ENCODE measurements at places on chromosomes 11 and 22. TPM values are rescaled to one million over a fixed set of nuclear protein-coding genes. Genes with fewer than 3 reads are reported as not detected.

GRCh38 chr22:17575681-17576080 is 12.4 kb downstream of the SLC25A18 start:
- H3K4me1 ChIP-seq, result no peaks in the 10 kb centered on the region
- no peak overlapping the region for H3K27ac ChIP-seq
- no peaks in the 10 kb centered on the region for H3K36me3 ChIP-seq

DNA sequence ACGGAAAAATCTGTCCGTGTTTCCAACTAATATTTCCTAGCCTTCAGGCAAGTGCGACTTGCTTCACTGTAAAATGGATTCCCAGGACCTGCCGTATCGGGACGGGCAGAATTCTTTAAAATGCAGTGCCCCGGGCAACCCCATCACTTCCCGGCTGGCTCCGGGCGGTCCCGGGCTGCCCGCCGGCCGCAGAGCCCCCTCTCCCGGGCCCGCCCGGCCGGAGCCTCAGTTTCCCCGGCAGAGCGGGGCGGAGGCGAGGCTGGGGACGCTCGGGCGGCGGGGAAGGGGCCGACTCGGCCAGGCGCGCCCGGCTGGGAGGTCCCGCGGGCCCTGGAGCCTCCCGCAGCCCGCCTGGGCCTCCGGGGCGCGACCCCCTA is 84.2 kb upstream of the WNT7B start:
- no peaks in the 10 kb centered on the region for H3K27me3 ChIP-seq
- H3K4me3 ChIP-seq, result no peak overlapping the region
- no peaks in the 10 kb centered on the region for H3K36me3 ChIP-seq
- DNase-seq, result no peak
- H3K27ac ChIP-seq, result no peak overlapping the region

GRCh38 chr11:35536470-35536869 is 11.1 kb upstream of the PAMR1 start:
- no peaks in the 10 kb centered on the region for H3K36me3 ChIP-seq
- H3K4me3 ChIP-seq, result no peak overlapping the region
- H3K27ac ChIP-seq, result no peak overlapping the region
- no peaks in the 10 kb centered on the region for H3K4me1 ChIP-seq
- peaks cover 20% of the 10 kb centered on the region for H3K27me3 ChIP-seq

DNA sequence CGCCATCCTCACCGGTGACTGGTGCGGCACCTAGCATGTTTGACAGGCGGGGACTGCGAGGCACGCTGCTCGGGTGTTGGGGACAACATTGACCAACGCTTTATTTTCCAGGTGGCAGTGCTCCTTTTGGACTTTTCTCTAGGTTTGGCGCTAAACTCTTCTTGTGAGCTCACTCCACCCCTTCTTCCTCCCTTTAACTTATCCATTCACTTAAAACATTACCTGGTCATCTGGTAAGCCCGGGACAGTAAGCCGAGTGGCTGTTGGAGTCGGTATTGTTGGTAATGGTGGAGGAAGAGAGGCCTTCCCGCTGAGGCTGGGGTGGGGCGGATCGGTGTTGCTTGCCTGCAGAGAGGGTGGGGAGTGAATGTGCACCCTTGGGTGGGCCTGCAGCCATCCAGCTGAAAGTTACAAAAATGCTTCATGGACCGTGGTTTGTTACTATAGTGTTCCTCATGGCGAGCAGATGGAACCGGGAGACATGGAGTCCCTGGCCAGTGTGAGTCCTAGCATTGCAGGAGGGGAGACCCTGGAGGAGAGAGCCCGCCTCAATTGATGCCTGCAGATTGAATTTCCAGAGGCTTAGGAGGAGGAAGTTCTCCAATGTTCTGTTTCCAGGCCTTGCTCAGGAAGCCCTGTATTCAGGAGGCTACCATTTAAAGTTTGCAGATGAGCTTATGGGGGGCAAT is 1.1 kb downstream of the NEAT1 start:
- H3K36me3 ChIP-seq, result peaks cover 51% of the 10 kb centered on the region
- H3K27me3 ChIP-seq, result no peaks in the 10 kb centered on the region

- peak overlapping the region; percentile 93 for H3K4me3 ChIP-seq
- H3K27me3 ChIP-seq, result no peaks in the 10 kb centered on the region
- H3K36me3 ChIP-seq, result peaks cover 8% of the 10 kb centered on the region
These were observed 1.2 kb downstream of the GLB1L3 start for GRCh38 chr11:134277183-134278001.

Gene PHRF1
- total RNA-seq, result 29.7 TPM

Gene POU2AF3
- 0.32 TPM for total RNA-seq

DNA sequence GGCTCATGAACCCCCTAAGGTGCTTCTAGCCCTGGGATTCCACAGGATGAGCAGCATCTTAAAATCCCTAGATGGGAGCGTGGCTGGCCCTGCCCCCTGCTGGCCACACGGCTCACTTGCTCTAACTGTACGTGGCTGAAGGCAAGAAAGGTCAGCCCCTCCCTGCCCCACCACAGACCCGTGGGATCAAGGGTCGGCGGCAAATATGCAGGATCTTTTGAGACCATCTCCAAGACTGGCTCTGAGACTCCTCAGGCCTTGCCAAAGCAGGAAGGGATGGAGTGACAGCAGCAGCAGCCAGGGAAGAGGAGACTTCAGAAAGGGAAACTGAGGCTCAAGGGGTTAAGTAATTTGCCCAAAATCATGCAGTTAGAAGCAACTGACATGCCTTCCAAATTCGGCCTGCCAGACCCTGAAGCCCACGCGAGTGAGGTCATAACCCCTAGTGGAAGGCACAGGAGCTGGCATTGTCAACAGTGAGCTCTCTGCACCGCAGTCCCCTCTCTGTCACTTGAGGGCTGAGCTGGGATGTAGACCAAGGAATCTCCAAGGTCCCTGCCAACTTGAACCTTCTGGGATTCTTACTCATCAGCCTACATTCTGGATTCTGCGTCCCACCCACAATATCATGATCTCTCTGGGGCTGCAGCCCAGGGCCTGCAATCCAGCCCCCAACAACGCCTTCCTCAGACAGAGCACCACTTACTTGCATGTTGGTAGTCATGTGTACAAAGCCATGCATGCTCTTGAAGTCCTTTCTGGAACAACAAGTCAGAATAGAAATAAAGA is 31.4 kb downstream of the CREB3L1 start:
- no peaks in the 10 kb centered on the region for H3K27me3 ChIP-seq
- DNase-seq, result peak; percentile 80
- H3K27ac ChIP-seq, result no peak overlapping the region
- no peak overlapping the region for H3K4me3 ChIP-seq

Gene CCDC73
- not detected for total RNA-seq

DNA sequence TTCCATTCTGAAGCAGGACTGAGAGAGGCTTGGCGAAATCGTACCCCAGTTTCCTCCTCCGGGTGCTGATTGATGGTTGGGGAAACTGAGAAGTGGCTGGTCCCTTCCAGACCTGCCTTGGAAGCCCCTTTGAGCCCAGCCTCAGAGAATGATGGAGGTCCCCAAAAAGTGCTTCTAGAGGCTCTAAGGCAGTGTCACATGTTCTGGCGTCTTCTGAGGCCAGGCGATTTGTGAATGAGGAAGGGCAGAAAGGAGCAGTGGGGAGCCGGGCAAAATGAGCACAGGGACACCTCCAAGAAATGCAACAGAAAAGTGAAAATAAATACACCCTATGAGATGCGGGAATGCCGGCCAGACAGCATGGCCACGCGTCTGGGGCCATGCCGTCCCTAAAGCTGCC is 1.0 kb upstream of the LIF start:
- peaks cover 6% of the 10 kb centered on the region for H3K36me3 ChIP-seq
- no peak for DNase-seq
- H3K4me3 ChIP-seq, result peak overlapping the region; percentile 99
- H3K27me3 ChIP-seq, result no peaks in the 10 kb centered on the region
- H3K27ac ChIP-seq, result peak overlapping the region; percentile 37
- H3K4me1 ChIP-seq, result peaks cover 88% of the 10 kb centered on the region

GRCh38 chr11:27304514-27304913 is 58.5 kb downstream of the CCDC34 start:
- no peak for DNase-seq
- H3K36me3 ChIP-seq, result peaks cover 4% of the 10 kb centered on the region
- no peak overlapping the region for H3K4me3 ChIP-seq

GRCh38 chr11:13859892-13860291 is 102.6 kb upstream of the SPON1 start:
- H3K36me3 ChIP-seq, result no peaks in the 10 kb centered on the region
- no peak overlapping the region for H3K4me3 ChIP-seq
- H3K27me3 ChIP-seq, result no peaks in the 10 kb centered on the region

GRCh38 chr22:41076857-41077256 is 15.5 kb upstream of the EP300 start:
- H3K27ac ChIP-seq, result no peak overlapping the region
- H3K4me3 ChIP-seq, result no peak overlapping the region
- H3K27me3 ChIP-seq, result no peaks in the 10 kb centered on the region
- no peaks in the 10 kb centered on the region for H3K4me1 ChIP-seq
- H3K36me3 ChIP-seq, result no peaks in the 10 kb centered on the region
- DNase-seq, result no peak

Gene C11orf24
- total RNA-seq, result 28.4 TPM

Gene KCNJ4
- total RNA-seq, result not detected

DNA sequence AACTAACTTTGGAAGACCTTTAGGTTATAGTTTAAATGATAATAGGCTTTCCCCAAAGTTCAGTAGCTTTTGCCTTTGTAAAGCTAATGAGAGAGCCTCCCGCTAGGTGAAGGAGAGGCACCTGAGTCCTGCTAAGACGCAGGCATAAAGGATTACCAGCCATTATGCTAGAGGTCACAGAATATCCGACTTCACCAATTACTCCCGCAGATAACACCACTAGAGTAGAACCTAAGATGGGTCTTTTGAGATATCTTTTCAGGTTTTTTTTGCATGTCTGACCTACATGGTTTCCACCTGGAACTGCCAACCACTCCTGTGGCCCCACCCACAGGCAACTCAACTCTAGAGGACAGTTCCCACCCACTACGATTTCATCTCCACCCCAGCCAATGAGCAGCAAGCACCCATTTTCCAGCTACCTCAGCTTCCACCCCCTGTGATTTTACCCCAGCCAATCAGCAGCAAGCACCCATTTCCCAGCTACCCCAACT is 314.3 kb downstream of the BRD1 start:
- no peaks in the 10 kb centered on the region for H3K27me3 ChIP-seq
- no peak overlapping the region for H3K27ac ChIP-seq
- H3K36me3 ChIP-seq, result peaks cover 5% of the 10 kb centered on the region
- H3K4me1 ChIP-seq, result peaks cover 10% of the 10 kb centered on the region
- no peak for DNase-seq

DNA sequence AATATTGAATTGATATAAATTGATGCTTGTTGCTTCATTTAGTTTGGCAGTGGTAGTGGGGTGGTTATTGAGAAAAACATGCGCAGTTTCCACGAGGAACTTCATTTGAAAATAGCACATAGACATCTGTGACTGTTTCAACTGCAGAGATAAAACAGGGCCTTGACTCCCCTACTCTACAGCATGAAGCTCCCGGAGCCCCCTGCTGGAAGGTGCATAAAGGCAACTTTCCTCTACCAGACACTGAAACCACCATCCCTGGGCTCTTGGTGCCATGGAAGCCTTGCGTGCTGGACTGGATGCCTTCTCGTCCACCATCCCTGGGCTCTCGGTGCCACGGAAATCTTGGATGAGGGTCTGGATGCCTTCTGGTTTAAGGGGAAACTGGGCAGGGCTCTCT is 195.9 kb downstream of the CSNK2A3 start:
- no peaks in the 10 kb centered on the region for H3K27me3 ChIP-seq
- peak; percentile 15 for DNase-seq
- H3K4me3 ChIP-seq, result no peak overlapping the region
- H3K4me1 ChIP-seq, result peaks cover 14% of the 10 kb centered on the region

GRCh38 chr11:117868815-117869561 is 7.5 kb downstream of the FXYD6 start:
- no peaks in the 10 kb centered on the region for H3K36me3 ChIP-seq
- no peak overlapping the region for H3K27ac ChIP-seq
- DNase-seq, result no peak
- peaks cover 35% of the 10 kb centered on the region for H3K27me3 ChIP-seq

DNA sequence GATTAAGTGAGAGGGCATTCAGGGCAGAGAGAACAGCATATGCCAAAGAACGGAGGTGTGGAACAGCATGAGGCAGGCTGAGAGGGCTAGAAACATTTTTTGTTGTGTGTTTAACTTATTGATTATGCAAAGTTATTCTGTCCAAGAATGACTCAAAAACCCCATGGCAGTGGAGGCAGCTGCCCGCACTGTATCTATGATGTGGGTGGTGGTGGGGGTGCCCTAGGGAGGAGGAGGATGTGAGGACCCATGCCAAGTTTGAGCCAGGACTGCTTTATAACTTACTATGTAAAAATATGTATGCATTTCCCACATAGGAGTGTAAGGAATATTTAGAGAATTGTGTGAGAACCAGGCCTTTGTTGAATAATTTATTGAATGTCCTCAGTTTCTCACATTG is 85.4 kb upstream of the GNAZ start:
- DNase-seq, result no peak
- peaks cover 15% of the 10 kb centered on the region for H3K27me3 ChIP-seq
- no peak overlapping the region for H3K27ac ChIP-seq

GRCh38 chr11:2574553-2575535 is 125.0 kb downstream of the KCNQ1OT1 start:
- no peak overlapping the region for H3K27ac ChIP-seq
- H3K27me3 ChIP-seq, result no peaks in the 10 kb centered on the region
- H3K4me3 ChIP-seq, result no peak overlapping the region
- DNase-seq, result no peak
- no peaks in the 10 kb centered on the region for H3K4me1 ChIP-seq
- H3K36me3 ChIP-seq, result no peaks in the 10 kb centered on the region

Gene TMEM218
- 14.6 TPM for total RNA-seq

- H3K4me3 ChIP-seq, result peak overlapping the region; percentile 18
- no peak overlapping the region for H3K27ac ChIP-seq
- no peak for DNase-seq
- H3K36me3 ChIP-seq, result peaks cover 3% of the 10 kb centered on the region
These were observed 1.0 kb upstream of the PKNOX2 start for GRCh38 chr11:125163431-125164063.

- H3K27ac ChIP-seq, result peak overlapping the region; percentile 95
- DNase-seq, result peak; percentile 60
- peaks cover 9% of the 10 kb centered on the region for H3K36me3 ChIP-seq
- no peaks in the 10 kb centered on the region for H3K27me3 ChIP-seq
These were observed 92.7 kb downstream of the SGSM3 start for GRCh38 chr22:40463017-40463631.

GRCh38 chr11:116415095-116415494 is 357.7 kb downstream of the BUD13 start:
- H3K27ac ChIP-seq, result no peak overlapping the region
- H3K27me3 ChIP-seq, result no peaks in the 10 kb centered on the region
- H3K36me3 ChIP-seq, result no peaks in the 10 kb centered on the region
- DNase-seq, result no peak
- H3K4me3 ChIP-seq, result no peak overlapping the region

Gene USP47
- total RNA-seq, result 85.6 TPM

DNA sequence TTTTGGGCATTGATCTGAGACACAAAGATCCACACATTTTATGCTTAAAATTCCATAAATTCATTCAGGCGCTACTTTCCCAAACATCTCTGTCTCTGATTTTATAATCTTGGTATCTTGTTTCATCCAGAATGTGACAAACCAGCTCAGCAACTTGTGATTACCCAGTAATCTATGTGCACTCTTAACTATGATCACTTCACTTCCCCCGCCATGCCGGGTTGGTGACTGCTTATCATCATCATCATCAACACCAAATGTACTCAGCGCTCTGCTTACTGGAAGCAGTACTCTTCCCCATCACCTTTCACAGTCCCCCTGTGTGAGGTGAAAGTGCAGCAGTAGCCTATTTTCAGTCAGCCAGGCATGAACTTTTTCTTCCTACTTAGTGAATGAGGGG is 15.2 kb upstream of the MMP7 start:
- no peak overlapping the region for H3K27ac ChIP-seq
- no peak for DNase-seq
- H3K4me1 ChIP-seq, result peaks cover 12% of the 10 kb centered on the region

Gene TRIOBP
- 28.6 TPM for total RNA-seq

Gene GLB1L3
- total RNA-seq, result 13.6 TPM
